ENCODE measurements at places on chromosomes 1 and 21. TPM values are rescaled to one million over a fixed set of nuclear protein-coding genes. Genes with fewer than 3 reads are reported as not detected.

IL22RA1 gene
- total RNA-seq, result not detected

PRRX1 gene
- total RNA-seq, result not detected

NHLH1 gene
- 0.54 TPM for total RNA-seq

CCDC17 gene
- 2.8 TPM for total RNA-seq

AIRE gene
- 0.05 TPM for total RNA-seq

PRMT6 gene
- 24.6 TPM for total RNA-seq

RIPPLY3 gene
- 0.26 TPM for total RNA-seq

IGSF9 gene
- not detected for total RNA-seq

OPRD1 gene
- not detected for total RNA-seq

TRIM46 gene
- 10.7 TPM for total RNA-seq
